CD8-positive, alpha-beta T cell (primary cell): ENCODE measurements at places on chromosomes 5 and 9. TPM values are rescaled to one million over a fixed set of nuclear protein-coding genes. Genes with fewer than 3 reads are reported as not detected.
A peak's percentile ranks its signal among the peaks of the same experiment; 100 is the strongest.

The SPATA6L gene
- total RNA-seq = 2.6 TPM

The SHLD3 gene
- total RNA-seq = 11.6 TPM

The DRD1 gene
- total RNA-seq = not detected

The CTSL gene
- total RNA-seq = 0.58 TPM

The CCT5 gene
- 38.1 TPM for total RNA-seq

The AGXT2 gene
- not detected for total RNA-seq

DNA sequence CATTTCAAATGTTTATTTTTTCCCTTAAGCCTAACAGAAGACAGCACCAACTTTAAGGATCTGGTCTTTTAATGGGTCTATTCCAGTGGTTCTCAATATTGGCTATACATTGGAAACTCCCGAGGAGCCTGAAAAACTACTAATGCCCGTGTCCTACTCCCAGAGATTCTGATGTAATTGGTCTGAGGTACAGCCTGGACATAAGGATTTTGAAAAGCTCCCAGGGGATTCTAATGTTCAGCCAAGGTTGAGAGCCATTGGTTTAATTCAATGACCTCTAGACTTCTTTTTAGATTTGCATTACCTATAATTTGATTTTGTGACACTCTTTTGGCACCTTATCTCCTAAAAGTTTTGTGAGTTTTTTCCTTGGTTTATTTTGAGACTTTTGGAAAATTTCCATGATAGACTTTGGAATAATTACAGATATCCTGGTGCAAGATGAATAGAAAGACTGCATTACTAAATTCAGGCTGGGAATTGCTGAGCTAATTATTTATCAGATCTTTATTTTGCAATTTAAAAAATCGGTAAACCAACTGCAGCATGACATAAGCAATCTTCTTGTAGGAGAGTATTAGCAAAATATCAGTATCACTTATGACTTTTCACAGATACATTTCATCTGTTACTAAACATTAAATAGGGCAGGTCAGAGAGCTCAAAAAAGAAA is 91.5 kb upstream of the ELL2 start:
- no peak for DNase-seq

GRCh38 chr5:140114341-140115185 is 654 bp downstream of the PURA start:
- DNase-seq = peak; percentile 23

GRCh38 chr9:77462066-77462465 is 186.1 kb downstream of the GNA14 start:
- no peak for DNase-seq

DNA sequence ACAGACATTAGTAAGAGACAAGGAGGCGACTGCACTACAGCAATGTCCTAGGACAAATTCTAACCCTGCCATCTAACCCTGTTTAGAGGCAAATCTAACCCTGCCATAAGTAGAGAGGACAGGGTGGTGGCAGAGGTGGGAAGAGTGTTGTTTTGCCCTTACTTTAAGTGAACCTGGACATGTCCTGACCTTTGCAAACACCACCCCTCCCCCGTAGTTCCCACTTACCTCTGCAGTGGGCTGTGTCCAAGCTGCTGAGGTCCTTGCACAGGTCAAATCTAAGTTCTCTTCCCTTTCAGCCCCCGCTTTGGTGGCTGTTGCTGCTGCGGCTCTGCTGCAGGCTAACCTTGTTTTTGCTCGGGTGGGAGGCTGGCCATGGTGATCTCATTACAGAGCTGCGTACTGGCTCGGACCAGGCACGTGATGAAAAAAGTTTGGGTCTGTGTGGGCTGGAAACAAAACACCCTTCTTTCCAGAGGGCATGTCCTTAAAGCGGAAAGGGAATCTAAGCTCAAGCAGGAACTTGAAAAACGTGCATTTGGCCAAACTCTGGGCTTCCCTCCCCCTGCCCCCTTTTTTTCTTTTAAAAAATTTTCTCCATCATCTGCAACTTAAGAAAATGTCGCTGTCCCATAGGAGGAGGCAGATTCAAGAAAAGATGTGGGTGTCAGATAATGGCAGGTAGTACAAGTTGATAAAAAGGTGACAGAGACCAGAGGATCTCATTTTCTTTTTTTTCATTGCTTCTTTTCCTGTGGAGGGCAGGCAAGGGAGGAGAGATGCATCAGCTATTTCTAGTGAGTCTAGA is at the start of gene FAXDC2:
Gene FAXDC2 (minus strand): TSS at position 349 of the 808 bp plus-strand sequence. CDS start 12,425 bp downstream, outside the sequence.
- DNase-seq = no peak

- DNase-seq = no peak
Observed at GRCh38 chr5:139664727-139665351, 16.7 kb downstream of the CXXC5 start.

GRCh38 chr5:11007269-11007870 is 246.3 kb upstream of the DAP start:
- DNase-seq = no peak

- no peak for DNase-seq
Observed at GRCh38 chr9:886886-887285, 45.4 kb downstream of the DMRT1 start.

GRCh38 chr5:124252747-124253146 is 493.7 kb downstream of the ZNF608 start:
- no peak for DNase-seq

DNA sequence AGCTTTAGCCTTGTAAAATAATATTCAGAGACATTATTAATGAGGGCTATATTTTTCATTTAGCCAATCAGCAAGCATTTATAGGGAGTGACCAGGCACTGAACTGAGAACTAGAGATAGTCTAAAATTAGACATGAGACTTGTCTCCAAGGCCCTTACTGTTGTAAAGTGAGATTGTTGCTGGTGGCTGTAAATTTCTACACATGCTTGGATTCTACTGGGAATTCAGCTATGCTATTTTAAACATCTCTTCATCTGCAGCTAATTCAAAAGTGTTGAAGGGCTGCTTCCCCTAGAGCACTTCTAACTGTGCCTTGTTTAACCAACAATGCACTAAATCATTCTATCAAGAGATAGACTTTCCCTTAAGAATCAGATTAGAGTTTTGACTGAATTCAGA is 67.4 kb downstream of the CHSY3 start:
- DNase-seq = no peak

DNA sequence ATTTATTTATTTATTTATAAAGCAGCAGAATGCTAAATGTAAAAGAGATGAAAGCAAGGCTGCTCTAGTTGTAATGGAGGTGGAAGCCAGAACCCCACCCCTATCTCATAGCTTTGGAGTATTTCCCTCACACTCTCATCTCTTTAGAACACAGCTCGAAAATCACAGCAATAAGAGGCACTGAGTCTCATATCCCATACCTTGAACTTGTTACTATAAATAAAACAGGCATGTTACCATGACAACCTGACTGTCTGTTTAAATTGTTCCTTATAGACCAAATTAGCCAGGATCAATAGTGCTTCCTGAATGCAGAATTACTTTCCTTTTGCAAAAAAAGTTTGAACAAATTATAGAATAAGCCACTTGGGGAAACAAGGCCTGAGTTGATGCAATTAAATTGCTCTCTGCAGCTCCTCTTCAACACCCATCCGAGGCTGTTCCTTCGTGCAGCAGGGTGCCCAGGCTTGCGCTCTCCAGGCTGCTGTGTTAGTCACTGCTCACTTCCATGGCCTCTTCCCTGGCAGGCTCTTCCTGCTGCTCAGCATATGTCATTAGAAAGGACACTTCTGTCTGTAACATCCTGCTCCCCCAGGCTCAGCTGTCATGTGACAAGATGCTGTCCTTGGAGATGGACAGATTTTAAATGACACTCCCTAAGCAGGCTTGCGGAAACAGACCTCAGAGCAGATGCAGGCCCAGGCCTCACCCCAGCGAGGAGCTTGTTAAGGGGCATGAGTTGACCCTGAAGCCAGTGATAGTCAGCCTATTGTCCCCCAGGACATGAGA is 120.2 kb downstream of the CARTPT start:
- DNase-seq = no peak

GRCh38 chr9:133421615-133422542 is at the start of gene ADAMTS13:
Gene ADAMTS13 (plus strand): TSS chr9:133422367. CDS start chr9:133422444, 77 bp downstream.
- no peak for DNase-seq

DNA sequence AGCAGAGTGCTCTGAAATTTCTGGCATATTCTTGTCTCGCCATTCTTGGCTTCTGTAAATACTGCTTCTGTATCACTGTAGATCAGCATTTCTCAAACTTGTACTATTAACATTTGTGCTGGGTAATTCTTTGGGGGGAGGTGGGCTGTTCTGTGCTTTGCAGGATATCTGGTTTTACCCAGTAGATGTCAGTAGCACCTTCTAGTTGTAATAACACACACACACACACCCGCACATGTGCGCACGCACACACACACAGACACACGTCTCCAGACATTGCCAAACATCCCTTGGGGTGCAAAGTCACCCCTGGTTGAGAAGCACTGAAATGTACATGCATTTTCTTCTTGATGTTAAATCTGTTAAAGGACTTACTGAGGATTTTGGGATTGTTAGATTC is 304.1 kb downstream of the MAT2B start:
- no peak for DNase-seq
